ENCODE measurements at places on chromosomes 16 and 17. TPM values are rescaled to one million over a fixed set of nuclear protein-coding genes. Genes with fewer than 3 reads are reported as not detected.

COPRS gene
- total RNA-seq = 131 TPM

GRCh38 chr17:42405963-42406495 is 17.0 kb downstream of the CAVIN1 start:
- peak; percentile 62 for DNase-seq

DNA sequence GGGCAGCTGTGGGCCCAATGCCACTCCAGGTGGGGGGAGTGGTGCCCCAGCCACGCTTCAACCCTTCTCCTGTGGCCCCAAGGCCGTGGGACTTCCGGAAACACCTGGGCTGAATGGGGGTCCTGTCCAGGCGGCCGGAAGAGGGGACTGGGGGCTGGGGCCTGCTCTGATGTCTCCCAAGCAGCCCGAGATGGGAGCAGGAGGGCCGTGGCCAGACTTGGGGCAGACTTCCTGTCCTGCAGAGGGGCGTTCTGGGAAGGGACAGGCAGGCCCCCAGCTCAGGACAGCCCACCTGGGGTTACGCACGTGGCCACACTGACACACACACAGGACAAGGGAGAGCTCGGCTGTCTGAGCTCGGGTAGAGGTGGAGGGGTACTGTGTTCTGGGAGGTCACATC is 5.1 kb downstream of the HSD3B7 start:
- DNase-seq = no peak

GRCh38 chr17:48555258-48556228 is 10.6 kb upstream of the HOXB2 start:
- DNase-seq = peak; percentile 70

GRCh38 chr17:36671144-36671543 is 69.8 kb downstream of the MRM1 start:
- no peak for DNase-seq

All from LHCN-M2 (cell line).